Activated CD4-positive, alpha-beta T cell treated with anti-CD3 and anti-CD28 coated beads for 1 hour (primary cell): ENCODE measurements at places on chromosomes 6 and 20.

GRCh38 chr6:42745083-42745639 lies 742 bp downstream of the TBCC start:
- DNase-seq: no peak

DNA sequence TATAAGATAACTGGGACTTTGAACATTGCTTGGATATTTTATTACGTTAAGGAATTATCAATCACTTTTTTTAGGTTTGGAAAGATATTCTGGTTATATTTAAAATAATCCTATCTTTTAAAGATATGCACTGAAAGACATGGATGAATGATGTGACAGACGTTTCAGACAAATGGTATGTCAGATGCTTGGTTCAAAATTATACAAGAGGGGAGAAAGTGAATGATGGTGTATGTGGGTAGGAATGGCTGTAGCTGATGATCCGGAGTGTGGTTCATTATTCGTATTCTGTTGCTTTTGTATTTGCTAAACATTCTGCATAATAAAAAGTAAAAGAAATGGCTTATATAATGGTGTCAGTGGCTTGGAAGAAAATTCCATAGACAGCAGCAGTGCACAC lies 51.0 kb upstream of the SNRPB2 start:
- no peak for DNase-seq

DNA sequence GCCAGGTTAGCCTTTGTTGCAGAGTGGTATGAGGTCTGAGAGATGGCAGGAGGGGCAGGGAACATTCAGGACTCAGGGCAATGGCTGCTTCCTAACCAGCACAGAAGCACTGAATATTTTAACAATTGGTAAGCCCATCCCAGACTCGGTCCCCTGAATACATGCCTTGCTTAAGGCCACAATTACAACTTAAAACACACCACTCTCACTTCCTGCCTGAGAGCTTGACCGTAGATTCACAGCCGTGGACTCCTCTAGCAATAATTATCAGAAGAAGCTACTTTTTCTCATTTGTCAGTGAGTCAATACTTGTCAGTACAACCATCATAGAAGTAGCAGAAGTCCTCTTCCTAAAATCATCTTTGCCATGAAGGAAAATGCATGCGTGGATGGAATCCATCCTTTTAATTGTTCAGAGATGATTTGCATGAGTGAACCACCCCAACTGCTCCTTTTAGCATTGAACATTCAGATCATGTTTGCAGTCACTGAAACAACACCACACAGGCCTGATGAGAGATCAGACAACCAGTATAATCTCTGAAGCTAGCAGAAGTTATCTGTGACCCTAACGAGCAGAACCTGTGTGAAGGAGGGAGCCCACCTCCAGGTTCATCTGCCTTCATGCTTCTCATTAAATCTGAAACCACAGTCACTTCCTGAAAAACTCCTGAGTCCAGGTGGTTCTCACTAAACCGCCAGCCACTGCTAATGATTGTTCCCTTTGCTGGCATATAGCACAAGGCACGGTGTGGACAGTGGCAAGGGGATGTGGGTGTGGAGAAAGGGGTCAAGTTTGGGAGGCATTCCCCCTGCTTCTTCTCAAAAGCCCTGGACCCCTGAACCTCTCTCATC lies 333.9 kb upstream of the CNR1 start:
- DNase-seq: no peak

GRCh38 chr6:135227349-135227748 lies 46.2 kb downstream of the MYB start:
- no peak for DNase-seq

- no peak for DNase-seq
Measured at GRCh38 chr20:63280929-63281545, 8.4 kb downstream of the ARFGAP1 start.
